ENCODE measurements at places on chromosomes 7 and 10. TPM values are rescaled to one million over a fixed set of nuclear protein-coding genes. Genes with fewer than 3 reads are reported as not detected.

MLXIPL gene
- 9.8 TPM for total RNA-seq

EGR2 gene
- total RNA-seq: 2.5 TPM

TMEM72 gene
- total RNA-seq: 1.6 TPM

CRYGN gene
- not detected for total RNA-seq

RAMP3 gene
- total RNA-seq: 43.5 TPM

LFNG gene
- 51.7 TPM for total RNA-seq

GALNT17 gene
- total RNA-seq: 58.1 TPM

AKR1C8 gene
- total RNA-seq: not detected

MAPK8 gene
- 39.3 TPM for total RNA-seq

NRCAM gene
- total RNA-seq: 1.1 TPM

AUTS2 gene
- 25.0 TPM for total RNA-seq

ZC3HAV1 gene
- total RNA-seq: 41.2 TPM

CLDN3 gene
- total RNA-seq: 156 TPM

CRTAC1 gene
- 3.8 TPM for total RNA-seq

PALD1 gene
- 6.6 TPM for total RNA-seq
